ENCODE measurements at places on chromosomes 5 and 9. TPM values are rescaled to one million over a fixed set of nuclear protein-coding genes. Genes with fewer than 3 reads are reported as not detected.

DNA sequence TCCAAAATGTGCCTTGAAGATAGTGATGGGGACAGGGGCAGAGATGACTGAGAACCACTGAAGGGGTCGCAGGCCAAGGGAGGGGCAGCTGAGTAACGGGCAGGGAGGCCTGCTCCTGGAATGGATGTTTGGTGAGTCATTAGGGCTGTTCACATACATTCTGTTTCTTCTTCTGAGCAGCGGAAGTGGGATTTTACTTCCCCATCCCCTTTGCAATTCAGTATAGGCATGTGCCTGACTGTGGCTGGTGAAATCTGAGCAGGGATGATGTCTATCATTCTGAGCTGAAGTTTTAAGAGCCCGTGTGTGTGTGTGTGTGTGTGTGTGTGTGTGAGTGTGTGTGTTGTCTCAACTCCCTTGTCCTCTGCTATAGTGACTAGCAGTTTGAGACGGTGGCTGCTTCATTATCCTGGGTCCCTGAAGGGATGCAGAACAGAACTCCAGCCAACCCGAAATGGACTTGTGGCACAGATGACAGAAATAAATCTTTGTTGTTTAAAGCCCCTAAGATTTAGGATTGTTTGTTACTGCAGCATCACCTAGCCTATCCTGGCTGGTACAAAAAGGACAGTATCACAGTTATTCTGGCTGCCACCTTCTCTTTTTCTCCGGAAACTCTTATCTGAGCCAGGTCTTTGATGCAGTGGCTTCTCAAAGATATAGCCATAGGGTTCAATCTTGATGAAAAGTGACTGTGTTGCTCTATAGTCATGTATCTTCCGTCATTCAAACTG lies 29.2 kb upstream of the TGFBI start:
- H3K27me3 ChIP-seq = peaks cover 5% of the 10 kb centered on the region
- no peaks in the 10 kb centered on the region for H3K36me3 ChIP-seq
- DNase-seq = no peak
- H3K4me1 ChIP-seq = peaks cover 7% of the 10 kb centered on the region
- H3K27ac ChIP-seq = peak overlapping the region; percentile 65

GRCh38 chr5:154485096-154485491 lies 7.1 kb upstream of the HAND1 start:
- H3K27me3 ChIP-seq = peaks cover 97% of the 10 kb centered on the region
- peaks cover 4% of the 10 kb centered on the region for H3K4me1 ChIP-seq
- DNase-seq = no peak
- no peak overlapping the region for H3K27ac ChIP-seq

DNA sequence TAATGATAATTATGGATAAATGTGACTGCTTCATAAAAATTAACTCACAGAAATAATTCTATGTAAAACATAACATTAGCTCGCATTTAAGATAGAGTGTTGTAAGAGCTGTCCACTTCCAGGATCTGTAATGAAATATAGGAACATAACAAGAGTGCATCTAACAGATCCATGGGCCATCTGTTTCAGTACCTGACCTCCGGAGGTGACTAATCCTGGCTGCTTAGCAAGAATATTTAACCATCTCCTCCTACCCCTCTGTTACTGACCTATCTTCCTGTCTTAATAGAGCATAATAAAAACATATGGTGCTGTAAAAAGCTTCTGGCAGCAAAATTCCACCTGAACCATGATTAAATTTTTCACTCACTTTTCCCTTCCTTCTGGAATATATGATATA lies 7.1 kb downstream of the PLCXD3 start:
- peaks cover 84% of the 10 kb centered on the region for H3K27me3 ChIP-seq
- H3K27ac ChIP-seq = no peak overlapping the region
- no peak for DNase-seq
- no peaks in the 10 kb centered on the region for H3K4me1 ChIP-seq

The PIP5KL1 gene
- total RNA-seq = 2.6 TPM

GRCh38 chr5:150117945-150118560 lies 31.7 kb upstream of the CSF1R start:
- DNase-seq = no peak
- no peak overlapping the region for H3K27ac ChIP-seq
- no peaks in the 10 kb centered on the region for H3K4me1 ChIP-seq
- no peaks in the 10 kb centered on the region for H3K36me3 ChIP-seq
- no peaks in the 10 kb centered on the region for H3K27me3 ChIP-seq

DNA sequence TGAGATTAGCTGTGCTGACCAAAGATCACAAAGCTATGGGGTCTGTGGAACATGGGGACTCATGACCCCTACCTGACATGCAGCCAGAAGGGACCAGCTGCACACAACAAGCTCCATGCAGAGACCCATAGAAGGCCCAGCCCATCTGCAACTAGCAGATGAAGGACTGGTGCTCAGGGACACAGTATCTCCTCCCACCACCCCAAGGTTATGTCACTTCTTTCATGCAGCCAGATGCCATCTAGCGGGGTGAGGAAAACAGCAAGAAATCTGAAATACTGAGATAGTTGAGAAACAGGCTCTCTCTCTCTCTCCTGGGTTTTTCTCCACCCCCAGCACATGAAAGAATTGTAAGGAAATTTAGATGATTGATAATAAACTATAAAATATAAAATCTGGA lies 161.3 kb upstream of the DAPK1 start:
- DNase-seq = no peak
- H3K4me3 ChIP-seq = no peak overlapping the region
- peaks cover 18% of the 10 kb centered on the region for H3K4me1 ChIP-seq
- no peaks in the 10 kb centered on the region for H3K36me3 ChIP-seq
- H3K27me3 ChIP-seq = peaks cover 25% of the 10 kb centered on the region

The GPR107 gene
- total RNA-seq = 42.8 TPM

DNA sequence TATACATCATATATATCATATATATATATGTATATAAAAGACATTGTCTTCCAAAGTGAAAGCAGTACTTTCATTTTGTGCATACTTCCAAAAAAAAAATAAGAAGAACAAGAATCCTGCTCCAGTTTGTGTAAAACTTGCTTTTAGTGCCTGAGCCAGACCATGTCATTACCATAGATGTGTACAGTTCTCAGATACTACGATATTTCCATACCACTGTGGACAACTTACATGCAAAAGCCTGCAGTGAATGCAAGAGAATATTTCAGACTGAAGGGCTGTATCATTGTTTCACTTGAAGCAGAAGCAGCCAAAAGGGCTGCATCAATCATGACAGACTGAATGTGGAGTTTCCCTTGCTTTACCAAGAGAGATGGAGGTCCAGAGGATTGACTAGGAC lies 72.6 kb upstream of the CYLC2 start:
- H3K36me3 ChIP-seq = no peaks in the 10 kb centered on the region
- H3K4me1 ChIP-seq = no peaks in the 10 kb centered on the region
- no peak overlapping the region for H3K4me3 ChIP-seq
- DNase-seq = no peak
- no peak overlapping the region for H3K27ac ChIP-seq
- no peaks in the 10 kb centered on the region for H3K27me3 ChIP-seq

GRCh38 chr9:114180696-114181606 lies 25.6 kb downstream of the COL27A1 start:
- no peaks in the 10 kb centered on the region for H3K36me3 ChIP-seq
- no peak overlapping the region for H3K27ac ChIP-seq
- H3K4me3 ChIP-seq = no peak overlapping the region

The SLC26A2 gene
- 14.3 TPM for total RNA-seq

DNA sequence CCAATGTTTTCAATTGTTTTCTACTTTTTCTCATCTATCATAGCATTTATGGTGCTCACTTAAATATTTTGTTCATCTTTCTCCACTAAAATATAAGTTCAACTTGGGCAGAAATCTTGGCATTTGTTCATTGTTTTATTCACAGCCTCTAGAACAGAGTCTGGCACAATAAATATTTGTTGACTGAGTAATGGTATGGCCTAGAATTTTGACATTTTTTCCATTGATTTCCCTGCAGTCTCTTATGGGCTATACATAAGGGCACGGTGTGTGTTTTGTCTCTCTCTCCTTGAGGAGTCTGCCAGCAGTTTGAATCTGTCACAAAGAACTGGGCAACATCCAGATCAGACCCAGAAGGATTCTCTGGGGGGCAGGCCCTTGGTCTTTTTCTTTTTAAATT lies 379.7 kb downstream of the TMEM38B start:
- no peak for DNase-seq
- H3K4me1 ChIP-seq = peaks cover 36% of the 10 kb centered on the region
- H3K36me3 ChIP-seq = peaks cover 4% of the 10 kb centered on the region

DNA sequence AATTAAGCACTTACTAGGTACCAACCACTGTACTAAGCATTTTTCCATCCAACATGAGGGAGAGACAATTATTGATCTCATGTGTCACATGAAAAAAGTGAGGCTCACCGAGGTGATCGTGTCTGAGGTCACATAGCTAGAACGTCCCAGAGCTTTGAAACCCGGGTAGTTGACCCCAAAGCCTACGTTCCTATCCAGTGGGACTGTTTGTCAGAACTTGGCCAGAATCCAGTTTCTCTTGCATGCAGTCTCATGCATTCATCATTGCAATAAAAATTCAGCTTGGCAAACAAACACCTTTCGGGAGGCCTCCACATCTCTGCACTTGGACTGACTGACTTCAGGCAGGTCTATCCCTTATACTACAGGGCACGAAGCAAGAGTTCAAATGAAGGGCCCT lies 23.4 kb upstream of the FAT2 start:
- H3K36me3 ChIP-seq = no peaks in the 10 kb centered on the region
- H3K27ac ChIP-seq = no peak overlapping the region
- H3K4me3 ChIP-seq = no peak overlapping the region
- peaks cover 3% of the 10 kb centered on the region for H3K27me3 ChIP-seq

DNA sequence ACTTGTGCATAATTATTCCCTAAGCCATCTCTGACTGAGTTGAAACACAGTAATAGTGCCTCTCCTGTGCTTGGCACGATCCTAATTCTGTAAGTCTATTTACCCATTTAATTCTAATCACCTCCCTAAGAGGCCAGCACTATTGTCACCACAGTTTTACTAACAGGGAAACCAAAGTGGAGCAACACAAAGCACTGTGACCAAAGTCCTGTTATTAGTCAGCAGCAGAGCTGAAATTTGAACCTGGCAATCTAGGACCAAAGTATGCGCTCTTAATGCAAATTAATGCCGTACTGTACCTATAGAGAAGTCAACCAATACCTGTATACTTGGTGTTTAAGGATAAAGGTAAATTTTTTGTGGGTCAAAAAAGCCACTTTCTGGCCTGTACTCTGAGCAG lies 77.1 kb upstream of the CNTLN start:
- no peak overlapping the region for H3K27ac ChIP-seq
- no peaks in the 10 kb centered on the region for H3K36me3 ChIP-seq
- no peaks in the 10 kb centered on the region for H3K4me1 ChIP-seq
- H3K27me3 ChIP-seq = no peaks in the 10 kb centered on the region
